ENCODE measurements at places on chromosomes 3 and 15. TPM values are rescaled to one million over a fixed set of nuclear protein-coding genes. Genes with fewer than 3 reads are reported as not detected.
A peak's percentile ranks its signal among the peaks of the same experiment; 100 is the strongest.

Gene FBXW12
- total RNA-seq = 0.23 TPM

Gene UROC1
- total RNA-seq = not detected

- DNase-seq = no peak
Measured at GRCh38 chr3:171371354-171371753, 88.9 kb downstream of the TNIK start.

- no peak for DNase-seq
Measured at GRCh38 chr3:169999433-169999832, 32.8 kb downstream of the SEC62 start.

Gene RPL39L
- total RNA-seq = 5.4 TPM

DNA sequence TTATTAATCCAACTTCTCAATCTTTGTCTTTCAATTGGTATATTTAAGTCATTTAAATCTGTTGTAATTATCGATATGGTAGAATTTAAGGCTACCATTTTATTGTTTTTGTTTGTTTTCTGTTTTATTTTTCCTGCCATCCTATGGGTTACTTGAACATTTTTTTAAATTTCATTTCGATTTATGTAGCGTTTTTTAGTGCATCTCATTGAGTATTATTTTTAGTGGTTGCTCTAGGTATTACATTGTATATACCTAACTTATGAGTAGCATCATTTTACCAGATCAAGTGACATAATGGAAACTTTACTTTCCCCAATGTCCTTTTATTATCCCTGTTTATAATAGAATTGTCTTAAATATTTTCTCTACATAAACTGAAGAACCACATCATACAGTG lies 247.5 kb upstream of the MRPL3 start:
- DNase-seq = no peak

DNA sequence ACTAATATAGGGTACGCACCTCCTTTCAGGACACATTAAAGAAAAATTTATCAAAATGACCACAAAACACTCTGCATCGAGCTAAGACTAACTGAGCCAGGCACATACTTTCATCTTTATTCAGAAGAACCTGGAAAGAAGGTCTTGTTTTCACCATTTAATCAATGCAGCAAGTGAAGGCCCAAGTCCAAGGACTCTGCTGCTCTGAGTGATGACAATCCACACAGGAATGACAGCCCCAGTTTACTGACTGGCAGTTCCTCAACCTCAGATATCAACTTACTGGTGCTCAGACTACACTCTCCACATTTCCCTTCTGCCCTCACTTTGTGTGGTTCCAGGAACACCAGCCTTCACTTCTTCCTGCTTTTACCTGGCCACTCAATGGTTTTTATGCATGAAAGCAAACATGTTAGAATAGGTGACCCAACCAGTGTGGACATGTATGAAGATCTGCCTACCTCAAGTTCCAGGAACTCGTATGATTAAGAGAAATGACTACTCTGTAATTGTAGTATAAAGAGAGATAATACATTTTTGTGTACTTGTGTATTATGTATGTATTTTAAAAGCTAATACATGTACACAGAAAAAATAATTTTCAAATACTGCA lies 29.1 kb upstream of the RASA2 start:
- DNase-seq = no peak

Gene SLC51B
- not detected for total RNA-seq

- DNase-seq = no peak
Measured at GRCh38 chr3:18389108-18389733, 35.9 kb downstream of the SATB1 start.

DNA sequence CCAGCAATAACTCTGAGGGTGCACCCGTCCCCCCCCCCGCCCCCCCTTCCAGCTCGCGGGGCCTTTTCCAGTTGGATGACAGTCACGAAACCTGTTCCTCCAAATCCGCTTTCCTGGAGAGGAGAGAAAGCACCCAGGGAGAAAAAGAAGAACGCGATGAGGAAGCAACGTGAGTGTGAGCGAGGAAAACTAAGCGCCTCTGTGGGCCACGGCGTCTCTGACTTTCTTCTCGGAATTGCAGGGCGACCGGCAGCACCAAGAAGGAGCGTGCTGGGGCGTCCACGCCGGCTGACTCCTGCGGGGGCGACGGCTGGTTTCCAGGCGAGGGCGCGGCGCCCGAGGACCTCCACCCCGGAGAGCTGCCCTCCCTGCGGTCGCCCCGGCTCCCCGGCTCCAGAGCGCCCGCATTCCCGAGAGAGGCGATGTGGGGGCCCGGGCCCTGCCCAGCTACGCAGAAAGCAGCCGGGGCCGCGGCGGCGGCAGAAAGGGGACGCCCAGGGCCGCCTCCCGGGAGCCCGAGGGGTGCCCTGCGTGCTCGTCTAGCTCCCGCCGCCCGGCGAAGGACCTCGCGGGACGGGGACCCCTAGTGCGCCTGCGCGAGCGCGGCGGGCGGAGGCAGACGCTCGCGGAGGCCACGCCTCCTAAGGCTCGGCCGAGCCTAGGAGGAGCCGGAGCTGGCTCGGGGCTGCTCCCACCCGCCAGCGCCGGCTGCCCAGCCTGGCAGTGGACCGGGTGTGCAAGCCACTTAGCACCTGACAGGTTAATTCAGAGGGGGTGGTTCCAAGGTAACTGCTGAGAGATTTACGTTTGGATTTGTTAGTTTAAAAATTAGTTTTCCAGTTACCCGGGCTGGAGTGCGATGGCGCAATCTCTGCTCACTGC lies 15.3 kb upstream of the ADIPOQ start:
- peak; percentile 73 for DNase-seq

GRCh38 chr3:16462679-16463078 lies 50.8 kb downstream of the RFTN1 start:
- no peak for DNase-seq

Data from ureter (tissue), 1 donor.